HFFc6 (cell line): ENCODE measurements at places on chromosomes 4 and X.

DNA sequence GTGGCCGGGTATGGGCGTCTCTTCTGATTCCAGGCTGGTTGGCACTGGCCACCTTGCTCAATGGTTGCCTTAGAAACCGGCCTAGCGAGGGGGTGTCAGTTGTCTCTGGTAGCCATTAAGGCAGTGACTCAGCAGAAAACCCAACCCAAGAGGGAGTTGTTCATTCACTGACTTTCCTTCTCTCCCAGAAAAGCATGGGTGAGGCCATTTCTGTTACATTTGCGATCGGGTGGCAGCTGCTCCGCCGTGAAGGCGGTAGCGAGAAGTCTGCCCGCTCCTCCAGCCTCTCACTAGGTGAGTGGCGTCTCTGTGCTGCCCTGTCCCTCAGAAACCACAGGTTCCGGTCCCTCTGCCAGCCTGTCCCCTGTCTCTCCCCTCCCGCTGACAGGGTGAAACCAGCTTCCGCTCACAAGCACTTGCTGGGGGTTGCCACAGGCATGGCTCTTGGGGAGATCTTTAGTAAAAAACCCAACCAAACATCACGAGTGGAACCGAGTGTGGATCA lies 17.4 kb downstream of the IRAK1 start:
- DNase-seq = peak; percentile 25

- no peak for DNase-seq
Measured at GRCh38 chrX:118225711-118226428, 109.3 kb upstream of the KLHL13 start.

DNA sequence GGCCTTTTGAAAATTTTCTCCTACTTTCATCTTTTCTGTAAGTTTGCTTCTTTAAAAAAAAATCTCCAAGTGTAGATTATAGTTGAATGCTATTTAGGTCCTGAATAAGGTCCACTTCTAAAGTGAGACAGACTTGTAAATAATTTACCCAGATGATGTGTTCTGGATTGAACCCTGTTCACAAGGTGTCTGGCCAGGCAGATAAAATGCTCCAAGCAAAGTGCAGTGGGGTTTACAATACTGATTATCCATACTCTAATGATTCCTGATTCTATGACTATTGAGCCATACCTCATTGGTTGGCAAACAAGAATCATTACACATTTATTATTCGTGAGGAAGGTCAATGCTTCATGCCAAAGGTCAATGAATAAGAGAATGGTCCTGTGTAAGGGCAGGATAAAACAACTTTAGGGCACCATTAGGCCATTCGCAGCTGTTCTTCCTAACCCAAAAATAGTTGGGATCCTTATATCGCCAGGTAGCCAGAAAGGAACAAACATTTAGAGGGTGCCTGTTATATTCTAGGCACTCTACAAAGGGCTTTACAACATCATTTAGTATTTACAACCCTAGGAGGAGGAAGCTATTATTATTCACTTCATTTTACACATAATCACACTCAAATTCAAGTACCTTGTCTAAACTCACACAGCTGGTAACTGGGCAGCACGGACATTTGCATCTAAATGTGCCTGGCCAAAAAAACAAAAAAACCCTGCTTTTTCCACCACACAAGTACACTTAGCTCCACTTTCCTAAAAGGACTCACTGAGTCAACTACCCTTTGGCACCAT lies 18.6 kb upstream of the SAT1 start:
- no peak for DNase-seq

- DNase-seq = no peak
Measured at GRCh38 chr4:105707782-105708180, 708 bp downstream of the INTS12 start.

GRCh38 chr4:8700531-8700930 lies 108.0 kb downstream of the CPZ start:
- DNase-seq = no peak

- no peak for DNase-seq
Measured at GRCh38 chr4:23903859-23904438, 14.1 kb upstream of the PPARGC1A start.
